ENCODE measurements at places on chromosomes 2 and 18.

DNA sequence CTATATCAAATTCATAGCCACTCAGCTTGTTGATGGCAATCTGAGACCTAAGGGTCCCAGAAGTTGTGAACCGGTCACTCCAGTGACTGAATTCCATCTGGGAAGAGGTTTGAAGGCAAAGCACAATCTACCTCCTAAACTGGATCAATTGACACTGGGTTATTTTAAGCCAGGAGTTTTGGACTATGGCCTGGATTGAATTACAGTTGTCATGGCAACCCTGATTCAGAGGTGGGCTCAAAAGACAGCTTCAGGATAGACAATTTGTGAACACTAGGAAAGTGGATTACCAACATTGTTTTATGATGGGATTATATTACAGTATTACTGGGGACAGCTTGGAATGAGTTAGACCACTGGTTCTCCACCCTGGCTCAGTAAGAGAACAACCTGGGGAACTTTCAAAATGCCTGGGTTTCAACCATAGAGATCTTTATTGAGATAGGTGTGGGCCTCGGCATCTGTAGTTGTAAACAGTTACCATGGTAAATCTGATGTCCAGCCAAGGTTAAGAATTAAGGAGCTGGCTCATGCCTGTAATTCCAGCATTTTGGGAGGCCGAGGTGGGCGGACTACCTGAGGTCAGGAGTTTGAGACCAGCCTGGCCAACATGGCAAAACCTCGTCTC, 58.8 kb downstream of the MFSD6 start:
- no peak for DNase-seq

DNA sequence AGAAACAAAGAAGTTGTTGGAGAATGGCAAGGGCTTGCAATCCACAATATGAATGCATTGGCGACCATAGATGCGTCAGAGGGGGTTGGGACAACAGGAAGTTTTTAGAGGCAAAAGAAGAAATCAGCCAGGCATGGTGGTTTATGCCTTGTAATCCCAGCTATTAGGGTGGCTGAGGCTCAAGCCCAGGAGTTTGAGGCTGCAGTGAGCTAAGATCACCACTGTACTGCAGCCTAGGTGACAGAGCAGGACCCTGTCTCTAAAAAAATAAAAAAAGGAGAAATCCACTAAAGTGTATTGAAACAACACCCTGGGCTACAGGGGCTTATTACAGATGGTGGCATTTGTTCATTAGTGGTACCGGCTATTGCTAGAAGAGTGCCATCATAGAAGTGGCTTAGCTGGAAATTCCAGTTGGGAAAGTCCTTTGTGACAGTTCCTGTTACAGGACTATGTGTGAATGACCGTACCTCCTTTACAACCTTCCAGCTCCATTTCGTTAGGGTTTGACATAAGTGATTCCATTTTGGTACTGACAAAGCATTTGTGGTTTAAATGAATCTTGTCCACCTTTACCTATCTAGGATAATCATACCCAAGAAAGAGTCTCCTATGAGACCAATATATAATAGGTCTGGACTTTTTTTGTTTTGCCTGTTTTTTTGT, 10.7 kb upstream of the WDSUB1 start:
- DNase-seq = no peak

DNA sequence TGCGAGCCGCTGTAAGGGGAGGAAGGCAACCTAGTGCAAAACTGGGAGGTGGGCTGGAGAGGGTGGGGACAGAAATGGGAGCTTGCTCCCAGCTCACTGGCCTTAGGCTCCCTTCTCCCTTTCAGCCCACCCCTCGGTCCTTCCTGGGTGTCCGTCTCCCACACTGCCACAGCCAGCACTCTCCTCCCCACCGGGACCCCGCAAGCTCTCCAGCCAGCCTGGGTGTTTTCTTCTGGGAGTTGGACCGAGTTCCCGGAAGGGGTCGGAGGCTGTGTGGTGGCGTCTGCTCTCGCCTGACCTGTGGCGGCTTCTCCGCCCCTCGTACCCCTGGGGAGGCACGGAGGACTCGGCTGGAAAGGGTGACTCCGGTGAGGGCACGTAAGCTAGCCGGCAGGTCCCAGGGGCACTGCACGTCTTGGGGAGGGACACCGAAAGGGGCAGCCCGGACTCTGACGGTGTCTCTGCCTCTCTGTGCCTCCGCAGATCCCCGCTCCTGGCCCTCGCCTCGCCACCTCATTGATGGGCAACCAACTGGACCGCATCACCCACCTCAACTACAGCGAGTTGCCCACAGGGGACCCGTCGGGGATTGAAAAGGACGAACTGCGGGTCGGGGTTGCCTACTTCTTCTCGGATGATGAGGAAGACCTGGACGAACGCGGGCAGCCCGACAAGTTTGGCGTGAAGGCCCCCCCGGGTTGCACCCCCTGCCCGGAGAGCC, 1.1 kb downstream of the LRATD1 start:
- DNase-seq = no peak

DNA sequence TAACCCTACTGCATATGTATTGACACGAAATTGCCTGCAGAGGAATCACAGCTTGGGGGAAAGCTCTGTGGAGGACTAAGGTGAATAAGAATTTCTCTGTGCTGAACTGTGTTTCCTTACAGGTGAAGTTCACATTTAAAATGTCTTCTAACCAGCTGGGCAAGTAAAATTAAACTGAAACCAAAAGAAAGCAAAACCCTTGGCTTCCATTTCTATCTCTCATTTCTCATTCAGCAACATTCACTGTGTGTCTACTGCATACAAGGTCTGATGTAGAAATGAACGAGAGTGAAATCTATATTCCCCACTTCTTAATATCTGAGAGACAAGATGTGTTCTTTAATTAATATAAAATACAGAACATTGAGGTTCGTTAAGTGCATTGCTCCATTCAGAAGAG, 397.3 kb downstream of the SOX11 start:
- no peak for DNase-seq

- no peak for DNase-seq
Measured at GRCh38 chr2:38925982-38926381, 36.3 kb downstream of the ARHGEF33 start.

GRCh38 chr18:74819433-74820059, 221.9 kb downstream of the ZNF407 start:
- no peak for DNase-seq

- no peak for DNase-seq
Measured at GRCh38 chr2:167122389-167122788, 234.1 kb downstream of the XIRP2 start.

- no peak for DNase-seq
Measured at GRCh38 chr2:39597314-39597713, 68.4 kb upstream of the TMEM178A start.

GRCh38 chr2:44550561-44550960, 188.8 kb downstream of the CAMKMT start:
- no peak for DNase-seq

- DNase-seq = no peak
Measured at GRCh38 chr18:56984731-56985130, 162.2 kb upstream of the BOD1L2 start.

- no peak for DNase-seq
Measured at GRCh38 chr2:238562446-238562845, 135.7 kb downstream of the ASB1 start.

DNA sequence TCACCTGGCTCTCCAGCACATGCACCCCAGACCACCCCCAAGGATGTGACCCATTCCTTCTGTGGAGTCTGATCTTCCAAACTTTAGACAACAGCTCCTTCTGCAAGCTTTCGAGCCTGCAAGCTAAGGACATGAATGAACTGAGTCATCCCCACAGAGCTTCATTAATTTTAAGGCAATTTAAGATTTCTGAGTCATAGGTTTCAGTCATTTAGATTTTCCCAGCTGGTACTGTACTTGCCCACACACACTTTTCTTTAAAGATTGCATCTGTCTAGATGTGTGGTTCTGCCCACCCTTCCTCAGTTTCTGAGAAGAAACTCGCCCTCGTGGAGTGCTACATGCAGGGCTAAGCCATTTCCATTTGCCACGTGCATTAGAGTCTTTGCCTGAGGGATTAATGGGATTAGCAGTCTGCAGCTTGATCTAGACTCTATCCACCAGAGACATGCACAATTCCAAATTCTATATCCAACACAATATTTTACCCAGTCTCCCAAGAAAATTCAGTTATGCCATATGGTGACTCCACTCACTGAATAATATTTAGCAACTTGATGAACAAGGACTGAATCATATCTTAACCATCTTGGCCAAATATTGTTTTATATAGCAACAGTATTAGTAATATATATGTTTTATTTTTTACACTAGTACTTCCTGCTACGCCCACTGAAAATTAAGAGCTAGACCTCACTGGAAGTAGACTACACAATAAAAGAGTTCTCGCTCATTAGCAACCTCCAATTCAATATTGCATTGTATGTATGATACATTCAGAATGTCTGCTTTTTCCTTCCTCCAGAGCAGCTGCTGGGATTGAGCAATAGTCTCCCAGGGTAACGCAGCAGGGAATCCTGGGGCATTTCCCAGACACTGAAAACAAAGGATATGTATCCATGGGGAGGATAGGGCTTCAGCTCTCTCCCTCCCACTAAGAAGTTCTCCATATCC, 14.3 kb upstream of the TRIB2 start:
- no peak for DNase-seq

DNA sequence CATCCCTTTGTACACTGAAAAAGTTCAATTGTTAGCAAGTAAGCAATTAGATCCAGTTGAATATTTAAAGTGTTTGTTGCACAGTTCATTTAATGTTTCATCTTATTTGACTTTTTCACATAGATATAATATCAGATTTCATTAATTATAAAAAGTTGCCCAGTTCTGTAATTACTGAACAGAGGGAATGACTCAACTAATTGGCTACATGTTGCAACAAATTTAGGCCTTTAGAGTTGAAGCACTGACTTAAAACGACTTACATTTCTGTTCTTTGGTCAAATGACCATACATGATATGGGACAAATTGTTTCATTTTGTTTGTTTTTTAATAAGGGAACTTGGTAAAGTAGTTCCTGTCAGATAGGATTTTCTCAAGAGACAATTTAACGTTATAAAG, 68.5 kb upstream of the FAM117B start:
- no peak for DNase-seq

- peak; percentile 91 for DNase-seq
Measured at GRCh38 chr2:43131051-43131889, 95.1 kb downstream of the ZFP36L2 start.

DNA sequence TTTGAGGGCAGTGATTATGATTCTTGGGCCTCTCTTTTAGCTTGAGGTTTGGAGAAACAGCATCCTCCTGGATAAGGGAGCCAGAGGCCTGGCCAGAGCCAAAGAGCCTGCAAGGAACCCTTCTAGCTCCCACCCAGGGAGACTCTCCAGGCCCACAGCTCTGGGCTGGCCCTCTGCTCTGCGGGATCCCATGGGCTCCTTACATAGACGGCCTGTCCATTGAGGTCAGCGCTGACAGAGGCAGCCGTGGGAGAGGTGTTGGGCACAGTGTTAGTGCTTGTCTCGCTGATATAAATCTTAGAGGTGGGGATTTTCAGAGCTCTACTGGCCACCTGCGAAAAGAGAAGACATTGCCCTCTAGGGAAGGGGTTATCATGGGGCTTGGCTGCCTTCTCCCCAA, 67.2 kb downstream of the XDH start:
- DNase-seq = no peak

DNA sequence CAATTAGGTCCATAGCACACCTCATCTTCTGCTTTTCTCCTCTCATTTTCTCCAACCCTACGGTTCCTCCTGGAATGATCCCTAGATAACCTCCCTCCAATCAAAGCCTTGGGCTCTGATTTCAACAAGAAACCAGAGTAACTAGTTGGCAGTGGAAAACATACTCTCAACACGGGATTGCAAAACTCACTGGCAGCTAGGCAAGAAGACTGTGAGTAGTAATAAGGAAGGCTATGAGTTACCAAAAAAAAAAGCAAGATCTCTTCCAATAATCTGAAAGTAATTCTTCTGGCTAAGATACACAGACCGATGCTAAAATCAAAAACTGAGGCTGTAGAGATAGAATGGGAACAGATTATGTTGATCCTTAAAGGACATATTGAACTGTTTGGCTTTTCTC, 28.4 kb upstream of the CCDC102B start:
- DNase-seq = no peak

DNA sequence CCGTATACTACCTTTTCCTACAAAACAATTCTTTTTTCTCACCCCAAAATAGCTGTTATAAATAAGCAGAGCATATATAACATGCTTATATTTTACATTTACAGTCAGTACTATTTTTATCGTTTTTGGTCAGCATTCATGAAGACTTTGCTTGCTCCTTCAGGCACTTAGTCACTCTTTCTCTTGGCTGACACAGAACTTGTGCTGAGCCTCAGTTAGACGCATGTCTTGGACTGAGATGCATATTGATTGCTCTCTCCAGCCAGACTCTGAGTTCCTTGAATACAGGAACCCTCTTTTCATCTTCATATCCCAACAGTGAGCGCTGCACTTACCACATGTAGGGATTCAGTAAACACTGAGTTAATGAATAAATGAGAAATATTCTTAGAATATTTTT, 158.3 kb downstream of the RTN4 start:
- no peak for DNase-seq

DNA sequence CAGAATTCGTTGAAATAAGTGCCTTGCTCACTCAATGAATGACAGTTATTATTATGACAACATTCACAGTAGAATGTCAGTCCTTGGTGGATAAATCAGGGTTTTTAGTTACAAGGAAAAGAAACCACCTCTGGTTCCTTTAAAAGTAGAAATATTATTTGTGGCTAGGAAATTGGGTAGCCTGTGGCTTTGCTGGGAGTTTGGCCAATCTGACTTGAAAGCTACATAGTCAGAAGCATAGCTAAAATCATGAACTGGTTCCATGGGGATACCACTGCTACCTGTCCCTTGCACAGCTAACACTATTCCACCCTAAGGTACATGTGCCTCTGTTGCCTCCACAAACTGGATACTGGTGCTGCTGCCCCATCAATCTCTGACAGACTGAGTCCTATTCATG, 12.8 kb upstream of the SMCHD1 start:
- DNase-seq = no peak

DNA sequence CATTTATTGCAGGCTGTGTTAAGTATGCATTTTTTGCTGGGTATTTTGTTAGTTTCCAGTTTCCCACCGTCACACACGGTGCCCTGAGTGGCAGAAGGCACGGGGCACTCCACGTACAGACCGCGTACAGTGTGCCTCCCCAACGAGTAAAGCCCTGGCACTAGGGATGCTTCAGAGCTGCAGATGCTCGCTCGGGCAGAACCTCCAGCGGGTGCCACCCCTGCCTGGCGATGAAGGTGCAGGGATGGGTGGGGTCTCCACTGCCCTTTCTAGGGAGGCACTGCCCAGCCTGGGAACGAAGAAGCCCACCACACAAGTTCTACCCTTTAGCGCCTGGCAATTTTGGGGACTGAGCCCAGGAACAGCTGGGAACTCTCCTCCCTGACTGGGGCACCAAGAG, 4.1 kb downstream of the GREB1 start:
- no peak for DNase-seq

Measured in central memory CD4-positive, alpha-beta T cell (primary cell).